HCT116 (cell line): ENCODE measurements at places on chromosomes 4 and X.

- DNase-seq, result no peak
Measured at GRCh38 chr4:110742143-110742542, 119.3 kb upstream of the PITX2 start.

DNA sequence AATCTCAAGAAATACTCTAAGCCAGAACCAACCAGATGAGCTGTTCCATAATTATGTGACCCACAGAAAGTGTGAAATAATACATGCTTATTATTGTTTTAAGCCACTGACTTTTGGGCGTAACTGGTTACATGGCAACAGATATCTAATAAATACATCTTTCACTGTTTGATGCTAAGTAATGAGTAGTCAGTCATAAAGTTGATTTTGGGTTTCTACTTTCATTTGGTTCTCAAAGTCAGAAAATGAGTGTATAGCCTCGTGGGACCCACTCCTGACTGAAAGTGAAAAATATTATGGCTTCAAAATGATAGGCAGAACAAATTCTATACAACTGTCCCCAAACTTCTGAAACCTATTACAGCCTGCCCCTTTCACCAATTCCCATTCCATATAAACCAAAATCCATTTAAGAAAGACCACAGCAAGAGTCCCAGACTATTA is 88.0 kb upstream of the CBR4 start:
- no peak for DNase-seq

GRCh38 chr4:26964994-26965393 is 104.4 kb downstream of the STIM2 start:
- no peak for DNase-seq

- no peak for DNase-seq
Measured at GRCh38 chrX:23879380-23880090, 28.2 kb downstream of the APOO start.

GRCh38 chrX:100731441-100732281 is at the start of gene SYTL4:
Gene SYTL4, minus strand, starts transcription at chrX:100732121. Its CDS starts 30,084 bp downstream, at chrX:100702037.
- DNase-seq, result peak; percentile 7

DNA sequence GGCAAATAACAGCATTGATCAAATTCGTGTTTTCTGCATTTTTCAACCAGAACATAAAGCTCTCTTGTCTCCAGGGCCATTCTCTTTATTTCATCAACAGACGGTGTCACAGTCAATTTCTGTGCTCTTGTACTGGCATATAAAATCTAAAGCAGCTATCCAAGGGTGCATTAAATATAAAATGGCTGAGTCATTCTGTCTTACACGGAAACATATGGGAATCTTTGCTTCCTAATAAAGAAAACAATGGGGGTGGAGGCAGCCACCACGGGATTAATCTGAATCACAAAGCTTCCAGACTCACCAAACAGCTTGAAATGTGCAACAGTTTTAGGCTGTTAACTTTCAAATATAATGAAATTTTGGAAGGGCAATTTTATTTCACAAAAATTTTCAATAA is 132.6 kb downstream of the IL15 start:
- no peak for DNase-seq
